ENCODE measurements at places on chromosomes 5 and 9. TPM values are rescaled to one million over a fixed set of nuclear protein-coding genes. Genes with fewer than 3 reads are reported as not detected.

The WDR38 gene
- not detected for total RNA-seq

The HAVCR2 gene
- 0.42 TPM for total RNA-seq

GRCh38 chr5:59891962-59892643 lies 1.4 kb downstream of the PDE4D start:
- DNase-seq = no peak

- DNase-seq = no peak
Measured at GRCh38 chr5:8517456-8517855, 648.5 kb downstream of the MTRR start.

DNA sequence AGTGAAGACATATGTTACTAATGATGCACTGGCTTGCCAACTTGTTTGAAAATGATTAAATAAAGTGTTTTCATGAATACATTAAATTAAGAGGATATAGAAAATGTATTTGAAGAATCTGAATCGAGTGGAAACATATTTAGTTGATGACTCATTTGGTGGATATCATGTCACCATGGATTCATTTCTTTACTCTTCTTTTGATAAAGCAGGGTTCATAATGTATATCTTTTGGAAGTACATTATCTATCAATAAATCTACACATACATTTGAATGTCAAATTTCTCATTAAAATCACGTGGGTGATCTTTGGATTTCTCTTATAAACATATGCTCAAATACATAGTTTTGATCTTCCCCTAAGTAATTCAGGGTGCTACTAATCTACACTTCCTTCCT lies 1148.1 kb upstream of the ACO1 start:
- peak; percentile 5 for DNase-seq

GRCh38 chr9:7507566-7508270 lies 291.9 kb downstream of the DMAC1 start:
- DNase-seq = no peak

GRCh38 chr9:114382699-114383520 lies 4.9 kb downstream of the AKNA start:
- no peak for DNase-seq

The INSL6 gene
- total RNA-seq = not detected

The SEPTIN8 gene
- 82.1 TPM for total RNA-seq

GRCh38 chr5:134022333-134022732 lies 17.6 kb upstream of the VDAC1 start:
- DNase-seq = no peak

GRCh38 chr5:38845526-38846378 lies at the start of gene OSMR:
Gene OSMR, plus strand, starts transcription at chr5:38846012. Its CDS starts 23,033 bp downstream, at chr5:38869045.
- peak; percentile 94 for DNase-seq

GRCh38 chr9:129220771-129221170 lies 42.7 kb upstream of the IER5L start:
- DNase-seq = no peak

- no peak for DNase-seq
Measured at GRCh38 chr5:111627862-111628261, 115.5 kb upstream of the STARD4 start.
